ENCODE measurements at places on chromosomes 11 and 22.

DNA sequence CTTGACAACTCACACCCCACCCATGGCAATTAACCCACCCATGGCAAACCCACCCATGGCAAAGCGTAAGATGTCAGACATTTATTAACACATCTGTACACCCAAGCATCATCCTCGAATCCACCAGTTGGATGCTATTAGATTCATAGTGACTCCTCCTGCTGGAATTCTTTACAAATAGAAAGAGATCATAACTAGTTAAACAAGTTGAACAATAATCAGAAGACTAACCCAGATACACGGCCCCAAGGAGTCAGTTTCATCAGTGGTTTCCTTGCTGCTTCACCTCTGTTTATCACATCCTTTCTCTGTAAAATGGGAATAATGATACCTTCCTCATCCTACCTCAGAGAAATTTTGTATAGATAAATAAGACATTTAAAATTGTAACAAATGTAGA, 5.1 kb downstream of the GTPBP1 start:
- DNase-seq = no peak

DNA sequence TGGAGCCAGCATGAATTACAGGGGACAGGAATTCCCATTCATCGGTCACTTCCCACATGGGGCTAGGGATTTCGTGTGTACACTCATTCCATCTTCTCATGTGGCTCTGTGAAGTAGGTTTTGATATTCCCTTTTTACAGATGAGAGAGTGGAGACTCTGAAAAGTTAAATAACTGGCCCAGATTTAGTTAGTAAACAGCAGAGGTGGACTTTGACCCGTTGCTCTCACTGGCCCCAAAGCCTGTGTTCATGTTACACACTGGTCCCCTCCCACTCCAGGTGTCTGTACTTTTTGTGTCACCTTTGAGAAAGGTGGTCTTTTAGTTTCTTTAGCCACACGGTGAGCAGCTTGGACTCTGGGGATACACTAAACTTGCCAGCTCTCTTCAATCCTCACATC, 108.5 kb downstream of the MICAL2 start:
- DNase-seq = no peak

GRCh38 chr22:21026783-21027692, 5.3 kb downstream of the SLC7A4 start:
- peak; percentile 55 for DNase-seq

- DNase-seq = no peak
These were observed 29.4 kb upstream of the GRIK4 start for GRCh38 chr11:120482149-120482548.

DNA sequence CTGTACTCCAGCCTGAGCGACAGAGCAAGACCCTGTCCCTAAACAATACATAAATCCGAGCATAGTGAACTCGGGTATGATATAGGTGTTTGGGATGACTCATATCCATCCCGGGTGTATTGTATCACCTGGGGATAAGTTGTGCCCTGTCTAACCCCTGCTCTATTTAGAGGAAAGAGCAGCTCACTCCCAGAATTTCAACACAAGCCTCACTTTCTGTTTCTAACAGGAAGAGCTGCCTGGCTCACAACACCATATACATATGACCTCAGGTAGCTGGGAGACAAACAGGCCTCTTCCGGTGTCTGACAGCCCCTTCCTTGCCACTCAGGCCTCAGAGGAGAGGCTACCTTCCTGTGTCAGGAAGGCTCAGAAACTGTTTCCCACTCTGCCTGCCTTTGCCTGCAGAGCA, 9.9 kb upstream of the MICALL1 start:
- no peak for DNase-seq

DNA sequence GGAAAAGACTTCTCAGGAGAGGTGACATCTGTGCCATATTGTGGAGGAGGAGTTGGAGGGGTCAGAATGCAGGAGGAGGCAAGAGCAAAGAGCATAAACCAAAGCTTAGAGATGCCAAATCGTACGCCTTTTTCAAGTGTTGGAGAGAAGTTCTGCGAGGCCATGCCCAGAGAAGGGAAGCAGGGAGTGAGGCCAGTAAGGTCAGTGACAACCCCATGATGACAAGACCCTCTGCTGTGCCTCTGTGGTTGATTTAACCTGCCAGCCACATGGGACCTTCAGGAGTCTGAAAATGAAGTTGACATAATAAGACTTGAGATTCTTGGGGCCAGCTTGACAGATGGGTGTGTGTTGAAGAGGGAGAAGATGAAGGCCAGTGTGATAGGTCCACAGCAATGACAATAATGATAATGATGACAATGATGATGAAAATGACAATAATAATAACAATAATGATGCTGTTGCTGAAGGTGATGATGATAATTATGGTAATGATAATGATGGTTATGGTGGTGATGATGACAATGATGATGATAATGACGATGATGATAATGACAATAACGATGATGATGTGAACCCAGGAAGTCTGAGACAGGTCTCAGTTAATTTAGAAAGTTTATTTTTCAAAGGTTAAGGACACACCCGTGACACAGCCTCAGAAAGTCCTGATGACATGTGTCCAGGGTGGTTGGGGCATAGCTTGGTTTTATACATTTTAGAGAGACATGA, 152.6 kb upstream of the B3GAT1 start:
- no peak for DNase-seq

DNA sequence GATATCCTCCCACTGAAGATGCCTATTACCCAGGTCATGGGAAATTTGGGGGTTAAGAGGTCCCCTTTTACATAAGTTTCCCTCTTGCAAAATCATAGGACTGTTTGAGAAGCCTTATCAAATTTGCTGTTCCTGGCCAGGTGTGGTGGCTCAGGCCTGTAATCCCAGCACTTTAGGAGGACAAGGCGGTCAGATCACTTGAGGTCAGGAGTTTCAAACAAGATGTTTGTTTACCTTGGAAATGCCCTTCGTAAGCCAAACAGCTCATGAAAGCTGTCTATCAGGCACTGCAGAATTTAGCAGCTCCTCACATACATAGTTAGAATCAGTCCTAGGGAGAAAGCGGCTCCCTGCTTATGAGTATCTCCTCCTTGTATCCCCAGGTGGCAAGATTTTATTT, 4.9 kb upstream of the EI24 start:
- no peak for DNase-seq

GRCh38 chr11:112404112-112404511, 143.5 kb upstream of the PLET1 start:
- DNase-seq = no peak
